ENCODE measurements at places on chromosomes 1 and 21.

DNA sequence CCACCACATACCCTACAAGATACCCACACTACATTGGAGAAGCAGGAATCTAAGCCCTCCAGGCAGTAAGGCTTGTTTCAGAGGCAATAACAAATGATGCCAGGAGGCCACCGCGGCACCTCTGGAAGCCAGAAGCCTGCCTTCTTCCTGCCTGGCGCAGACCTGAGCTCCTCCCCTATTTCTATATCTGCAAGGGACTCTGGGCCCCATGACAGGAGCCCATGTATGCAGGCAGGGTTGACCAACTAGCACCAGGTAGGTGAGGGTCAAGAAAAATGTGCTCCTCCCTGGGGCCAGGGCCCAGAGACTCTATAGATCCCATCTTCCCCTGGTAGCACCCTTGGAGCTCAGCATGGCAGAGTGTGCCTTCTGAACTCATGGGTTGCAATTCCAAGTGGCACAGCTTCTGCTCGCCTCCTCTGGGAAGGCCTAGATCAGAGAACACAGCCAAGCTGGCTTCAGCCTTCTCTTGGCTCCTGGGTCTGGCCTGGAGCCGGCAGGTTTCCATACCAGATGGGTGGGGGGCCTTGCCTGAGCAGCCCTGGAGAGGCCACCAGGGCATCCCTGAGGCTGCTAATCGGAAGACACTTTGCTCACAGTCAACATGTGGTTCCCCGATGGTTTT is 85.1 kb downstream of the STUM start:
- no peak for DNase-seq

DNA sequence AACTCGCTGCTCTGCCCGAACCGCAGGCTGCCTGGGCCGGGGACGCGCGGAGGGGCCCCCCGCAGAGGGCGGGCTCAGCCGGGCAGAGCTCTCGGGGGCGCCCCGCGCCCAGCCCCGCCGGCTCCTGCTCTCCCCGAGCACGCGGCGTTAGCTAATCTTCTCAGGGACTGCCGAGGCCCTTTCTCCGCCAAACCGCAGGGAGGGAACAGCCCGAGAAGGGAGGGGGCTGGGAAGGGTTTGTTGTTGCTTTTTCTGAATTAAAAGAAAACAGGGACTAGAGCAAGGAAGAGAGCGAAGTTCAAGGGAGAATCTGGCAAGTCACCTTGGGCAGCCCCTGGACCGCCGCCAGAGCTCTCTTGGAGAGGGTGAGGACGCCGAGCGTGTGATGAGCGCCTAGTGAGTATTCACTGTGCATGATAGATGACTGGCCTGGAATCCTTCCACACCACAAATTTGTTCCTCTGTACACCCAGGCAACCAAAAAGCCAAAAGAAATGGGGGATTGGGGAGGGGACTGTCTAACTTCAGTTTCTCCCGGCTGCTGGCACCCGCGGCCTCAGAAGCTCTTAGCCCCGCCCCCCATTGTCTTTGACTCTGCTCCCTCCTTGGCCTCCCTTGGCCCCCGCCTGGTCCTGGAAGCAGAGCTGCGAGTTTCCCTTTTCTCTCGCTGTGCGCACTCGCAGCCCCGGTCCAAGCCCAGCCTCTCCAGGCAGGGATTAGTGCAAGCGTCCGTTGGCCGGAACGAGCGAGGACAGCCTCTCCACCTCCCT is 19.7 kb upstream of the LMX1A start:
- peak; percentile 80 for DNase-seq

DNA sequence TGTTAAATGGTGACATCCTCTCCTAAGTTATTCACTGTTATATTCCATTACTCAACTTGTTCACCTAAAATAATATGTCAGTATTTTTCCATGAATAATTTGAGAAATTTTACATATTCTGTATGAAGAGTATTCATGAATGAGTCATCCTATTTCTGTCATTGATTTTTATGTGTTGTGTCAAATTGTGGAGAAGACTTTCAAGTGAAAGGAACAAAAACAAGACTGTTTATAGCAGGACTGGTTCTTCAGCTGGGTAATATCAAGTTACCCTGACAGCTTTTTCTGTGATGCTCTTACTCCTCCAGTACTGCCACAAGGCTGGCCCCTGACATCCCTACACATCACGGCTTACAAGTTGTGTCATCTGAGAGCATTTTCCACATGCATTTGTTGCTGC is 847.7 kb downstream of the NCAM2 start:
- no peak for DNase-seq

DNA sequence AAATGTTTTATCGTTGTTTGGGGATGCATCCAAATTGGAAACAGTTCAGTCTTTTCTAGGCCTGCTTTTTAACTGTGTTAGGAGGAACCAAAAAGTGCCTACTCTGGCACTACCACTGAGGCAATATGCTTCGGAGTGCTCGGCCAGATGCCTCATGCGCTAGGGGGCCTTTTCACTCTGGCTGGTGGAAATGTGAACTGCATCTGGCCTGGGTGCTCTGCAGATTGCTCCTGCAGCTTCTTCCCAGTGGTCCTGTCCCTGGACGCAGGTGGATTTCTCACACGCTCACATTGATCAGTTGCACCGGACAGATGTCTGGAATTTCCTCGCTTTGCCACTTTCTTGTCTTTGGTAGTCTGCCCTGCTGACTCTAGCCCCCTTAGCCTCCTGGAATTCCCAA is 330.2 kb upstream of the FMN2 start:
- DNase-seq: no peak
